ENCODE measurements at places on chromosomes 6 and 20.

- no peak for DNase-seq
Measured at GRCh38 chr6:62808565-62809293, 402.5 kb upstream of the FKBP1C start.

- DNase-seq: no peak
Measured at GRCh38 chr6:98838032-98838431, 3.7 kb downstream of the POU3F2 start.

DNA sequence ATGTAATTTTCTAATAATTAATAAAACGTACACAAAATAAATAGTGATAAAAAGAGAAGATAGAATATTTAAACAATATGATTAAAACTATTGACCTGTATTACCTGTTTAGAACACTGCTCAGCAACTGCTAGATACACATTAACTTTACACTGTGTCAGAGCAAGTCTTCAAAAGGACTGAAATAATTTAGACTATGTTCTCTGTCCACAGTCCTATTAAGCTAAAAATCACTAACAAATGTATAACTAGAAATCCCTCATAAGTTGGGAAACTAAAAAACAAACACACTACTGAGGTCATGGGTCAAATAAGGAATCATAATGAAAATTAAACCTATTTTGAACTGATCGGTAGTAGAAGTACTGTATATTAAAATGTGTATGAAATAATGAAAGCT, 181.7 kb downstream of the QKI start:
- DNase-seq: no peak

GRCh38 chr6:40340196-40340595, 247.0 kb downstream of the LRFN2 start:
- DNase-seq: no peak

GRCh38 chr6:125974214-125974866, 12.0 kb upstream of the TRMT11 start:
- DNase-seq: no peak

DNA sequence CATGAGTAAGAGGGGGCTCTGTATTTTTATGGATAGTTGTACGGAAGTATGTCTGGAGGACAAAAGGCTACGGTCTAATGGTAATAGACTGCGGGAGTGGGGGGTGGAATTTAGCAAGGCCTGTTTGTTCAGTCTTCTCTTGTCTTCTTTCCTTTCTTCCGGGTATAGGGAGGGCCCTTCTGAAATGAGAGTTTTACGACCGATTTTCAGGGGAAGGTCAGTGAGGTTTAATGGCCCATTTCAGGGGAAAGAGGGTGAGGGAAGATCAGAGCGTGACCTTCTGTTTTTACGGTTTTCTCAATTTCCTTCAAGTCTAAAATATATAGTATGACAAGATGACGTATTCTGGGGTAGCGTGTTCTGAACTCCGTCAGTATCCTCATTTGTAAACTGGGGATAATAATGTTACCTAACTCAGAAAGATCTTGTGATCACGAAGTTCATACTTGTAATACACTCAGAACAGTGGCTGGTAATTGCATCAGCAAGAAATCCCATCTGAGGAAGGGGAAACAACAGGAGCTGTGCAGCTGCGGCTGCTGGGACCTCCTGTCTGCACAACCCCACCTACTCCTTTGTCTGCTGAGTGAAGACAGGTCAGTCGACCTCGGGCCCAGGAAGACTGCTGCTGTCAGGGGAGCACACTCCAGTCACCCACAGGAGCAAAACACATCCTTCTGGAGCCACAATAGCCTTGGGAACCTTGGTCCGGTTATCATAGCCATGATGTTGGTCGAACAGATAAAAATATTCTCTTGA, 90.4 kb downstream of the MAP3K7 start:
- DNase-seq: no peak

DNA sequence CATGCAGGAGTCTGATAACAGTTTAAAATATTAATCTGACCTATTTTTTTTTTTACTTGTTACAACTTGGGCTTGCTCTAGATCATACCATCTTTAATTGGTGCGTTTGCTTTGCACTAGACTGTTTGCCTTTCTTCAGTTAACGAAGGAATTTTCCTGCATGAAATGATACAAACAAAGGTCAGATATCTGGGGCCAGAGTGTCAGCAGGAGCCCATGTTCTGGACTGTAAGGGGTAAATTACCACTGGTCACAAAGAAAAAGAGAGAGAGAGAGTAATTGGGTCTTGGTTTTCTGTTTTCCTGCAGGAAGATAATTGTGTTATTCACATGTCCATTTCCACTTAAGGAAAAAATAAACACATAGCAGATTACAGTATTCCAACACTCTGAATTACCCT, 399.4 kb upstream of the MARCKS start:
- DNase-seq: no peak

DNA sequence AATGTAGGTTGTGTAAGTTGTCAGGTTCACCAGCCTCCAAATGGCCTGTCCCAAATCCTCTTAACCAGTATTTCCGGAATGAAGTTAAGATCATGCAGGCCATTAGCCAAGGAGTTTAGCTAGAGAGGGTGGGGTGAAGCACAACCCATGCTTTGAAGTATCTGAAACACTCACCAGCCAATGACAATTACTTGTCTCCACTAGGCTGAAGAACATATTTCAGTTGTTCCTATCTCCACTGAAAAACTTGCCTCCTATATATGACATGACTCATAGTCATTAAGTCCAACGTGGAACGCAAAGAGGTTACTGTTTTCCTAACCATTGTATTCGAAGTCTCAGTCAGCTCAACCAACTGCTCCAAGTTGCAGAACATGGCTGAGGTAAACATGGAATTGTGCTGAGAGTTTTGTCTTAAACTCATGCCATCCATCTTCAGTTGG, 37.4 kb upstream of the TNFAIP3 start:
- DNase-seq: no peak

- DNase-seq: no peak
Measured at GRCh38 chr6:128932061-128932460, 49.1 kb downstream of the LAMA2 start.

- no peak for DNase-seq
Measured at GRCh38 chr6:111711984-111712752, 106.5 kb upstream of the TRAF3IP2 start.

- no peak for DNase-seq
Measured at GRCh38 chr20:13312300-13312699, 91.2 kb downstream of the ISM1 start.

- no peak for DNase-seq
Measured at GRCh38 chr6:14276667-14277404, 159.3 kb downstream of the CD83 start.

GRCh38 chr6:15335385-15335784, 89.5 kb downstream of the JARID2 start:
- DNase-seq: no peak

DNA sequence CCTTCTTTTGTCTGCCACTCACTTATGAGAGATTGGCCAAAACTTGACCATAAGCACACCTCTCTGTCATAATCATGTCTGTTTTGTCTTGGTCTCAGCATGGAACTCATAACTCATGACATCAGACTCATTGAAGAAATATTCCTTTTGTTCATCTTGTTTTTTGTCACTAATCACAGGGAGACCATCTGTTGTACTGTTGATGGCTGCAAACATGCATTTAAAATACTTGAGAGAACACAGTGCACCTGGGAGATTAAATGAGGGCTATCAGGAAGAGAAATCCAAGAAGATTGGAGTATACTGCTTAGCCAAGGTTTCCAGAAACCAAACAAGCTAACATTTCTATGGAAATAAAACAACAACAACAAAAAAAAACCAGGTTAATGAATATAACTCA, 689.7 kb downstream of the EPM2A start:
- no peak for DNase-seq

DNA sequence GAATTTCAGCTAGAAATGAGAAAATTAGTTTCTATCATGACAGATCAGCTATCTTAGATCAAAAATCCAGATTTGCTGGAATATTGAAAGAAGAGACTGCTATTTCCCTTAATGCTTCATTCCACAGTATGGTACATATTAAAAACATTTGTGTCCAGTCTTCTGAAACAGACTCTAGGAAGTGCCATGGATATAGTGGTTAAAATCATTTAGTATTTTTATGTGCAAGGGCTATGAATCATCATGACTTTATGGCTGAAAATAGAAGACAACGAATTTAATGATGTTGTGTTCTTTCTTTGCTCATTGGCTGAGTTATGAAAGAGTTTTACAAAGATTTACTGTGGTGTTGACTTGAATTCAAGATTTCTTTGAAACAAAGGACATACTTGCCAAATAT, 146.6 kb downstream of the ANKRD60 start:
- no peak for DNase-seq

GRCh38 chr6:106870824-106871717, 103.5 kb downstream of the CD24 start:
- DNase-seq: no peak

GRCh38 chr20:37394543-37395409, 48.8 kb downstream of the SRC start:
- no peak for DNase-seq

DNA sequence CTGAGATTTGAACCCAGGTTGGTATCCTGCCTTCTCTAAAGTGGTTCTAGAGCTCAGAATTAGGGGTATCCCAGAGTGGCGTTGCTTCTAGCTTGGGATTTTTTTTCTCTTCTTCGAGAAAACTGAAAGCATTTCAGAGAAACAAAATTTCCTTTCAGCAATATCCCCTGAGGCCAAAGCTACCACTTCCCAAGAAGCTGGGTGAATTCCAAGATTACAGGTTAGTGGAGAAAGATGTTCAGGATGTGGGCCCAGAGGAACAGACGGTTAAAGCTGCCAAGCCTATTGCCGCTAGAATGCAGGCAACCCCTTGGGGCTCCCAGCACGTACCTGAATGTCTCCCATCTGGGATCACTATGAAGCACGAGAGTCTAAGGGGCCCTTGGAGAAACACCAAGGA, 134.1 kb downstream of the FOXO3 start:
- no peak for DNase-seq

DNA sequence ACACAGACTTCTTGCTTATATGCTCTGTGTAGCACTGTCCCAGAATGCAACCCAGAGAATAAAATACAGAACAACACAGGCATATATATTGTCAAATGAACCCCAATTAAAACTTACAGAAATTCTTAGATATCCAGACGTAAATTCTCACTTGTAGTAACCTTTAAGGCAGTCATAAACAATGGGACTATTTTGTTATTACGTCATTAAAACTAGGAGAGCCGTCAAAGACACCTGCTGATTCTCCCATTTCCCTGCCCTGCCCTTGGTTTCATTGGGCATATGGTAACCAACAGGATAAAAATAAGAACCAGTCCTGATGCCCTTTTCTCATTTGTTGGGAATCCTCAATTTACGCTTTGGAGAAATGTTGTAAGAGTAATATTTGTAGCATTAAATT, 871.3 kb upstream of the EYS start:
- no peak for DNase-seq

GRCh38 chr6:32290886-32291450, 67.1 kb upstream of the NOTCH4 start:
- DNase-seq: no peak

GRCh38 chr6:100663219-100663863, 198.6 kb upstream of the SIM1 start:
- DNase-seq: no peak

DNA sequence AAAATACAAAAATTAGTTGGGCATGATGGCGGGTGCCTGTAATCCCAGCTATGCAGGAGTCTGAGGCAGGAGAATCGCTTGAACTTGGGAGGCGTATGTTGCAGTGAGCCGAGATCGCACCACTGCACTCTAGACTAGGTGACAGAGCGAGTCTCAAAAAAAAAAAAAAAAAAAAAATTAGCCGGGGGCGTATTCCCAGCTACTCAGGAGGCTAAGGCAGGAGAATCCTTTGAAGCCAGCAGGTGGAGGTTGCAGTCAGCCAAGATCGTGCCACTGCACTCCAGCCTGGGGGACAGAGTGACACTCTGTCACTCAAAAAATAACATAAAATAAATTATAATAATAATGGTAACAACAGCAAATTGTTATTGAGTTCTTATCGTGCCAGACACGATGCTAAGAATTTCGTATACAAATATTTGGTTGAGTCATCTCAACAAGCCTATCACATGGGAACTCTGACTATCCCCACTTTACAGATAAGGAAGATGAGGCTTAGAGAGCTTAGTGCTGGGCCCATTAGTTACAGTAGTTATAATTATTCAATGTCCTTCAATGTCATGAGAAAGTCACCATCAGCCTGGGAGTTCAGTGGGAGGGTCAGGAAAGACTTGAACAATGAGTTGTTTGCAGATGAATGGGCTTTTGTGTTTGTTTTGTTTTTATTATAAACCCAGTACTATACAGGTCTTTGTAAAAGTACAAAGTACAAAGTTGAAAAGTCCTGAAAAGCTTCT, 19.4 kb downstream of the C6orf15 start:
- no peak for DNase-seq

- DNase-seq: no peak
Measured at GRCh38 chr6:55654445-55654844, 75.5 kb upstream of the HMGCLL1 start.

DNA sequence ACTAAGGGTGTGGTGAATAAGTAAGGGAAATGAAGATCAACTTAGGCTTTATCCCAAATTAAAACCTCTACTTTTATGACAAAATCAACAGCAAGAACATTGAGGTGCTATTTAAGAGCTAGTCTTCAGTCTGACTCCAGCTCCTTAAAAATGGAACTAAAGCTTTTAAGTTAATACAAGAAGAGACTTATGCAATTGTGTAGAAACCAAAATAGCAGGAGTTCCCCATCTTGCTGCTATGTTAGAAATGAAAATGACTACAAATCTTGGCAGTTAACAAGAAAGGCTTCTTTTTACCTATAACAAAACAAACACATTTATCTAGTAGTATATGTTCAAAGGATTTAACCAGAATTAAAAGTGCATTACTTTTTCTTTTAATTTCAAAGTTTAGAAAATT, 25.7 kb downstream of the HMGN3 start:
- DNase-seq: no peak

DNA sequence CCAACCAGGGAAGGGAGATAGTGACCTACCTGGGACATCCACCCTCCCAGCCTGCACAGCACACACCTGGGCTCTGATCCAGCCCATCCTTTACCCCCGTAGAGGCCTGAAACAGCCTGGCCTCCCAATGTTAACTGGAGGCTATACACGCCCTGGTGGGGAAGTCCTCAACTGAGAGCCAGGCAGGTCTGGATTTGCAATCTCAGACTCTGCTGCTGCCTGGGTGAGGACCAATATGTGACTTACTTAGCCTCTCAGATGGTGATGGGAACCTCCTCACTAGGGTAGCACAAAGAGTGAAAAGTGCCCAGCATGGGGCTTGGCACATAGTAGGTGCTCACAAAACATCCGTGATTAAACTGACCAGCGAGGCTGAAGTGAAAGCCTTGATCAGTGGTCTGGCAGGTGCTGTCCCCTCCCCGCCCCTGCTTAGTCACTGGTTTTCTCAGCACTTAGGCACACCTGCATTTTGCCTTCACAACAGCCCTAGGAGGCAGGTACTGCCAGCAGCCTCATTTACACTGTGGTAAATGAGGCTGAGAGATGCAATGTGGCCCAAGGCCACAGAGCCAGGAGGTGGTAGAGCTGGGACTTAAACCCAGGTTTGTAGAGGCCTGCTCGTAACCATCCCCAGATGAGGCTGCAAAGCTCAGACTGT, 12.4 kb downstream of the PEDS1 start:
- DNase-seq: no peak

GRCh38 chr6:36913082-36913481, 27.3 kb downstream of the C6orf89 start:
- no peak for DNase-seq

- no peak for DNase-seq
Measured at GRCh38 chr6:37222992-37223391, 34.6 kb upstream of the TBC1D22B start.

All from stimulated activated CD4-positive, alpha-beta T cell treated with anti-CD3 and anti-CD28 coated beads, Interleukin-4, amount 100 ng/mL, for 48 hours (primary cell).